Activated CD8-positive, alpha-beta memory T cell treated with anti-CD3 and anti-CD28 coated beads, Interleukin-2, amount 50 U/mL, for 4 hours (primary cell): ENCODE measurements at places on chromosomes 3 and 15.

DNA sequence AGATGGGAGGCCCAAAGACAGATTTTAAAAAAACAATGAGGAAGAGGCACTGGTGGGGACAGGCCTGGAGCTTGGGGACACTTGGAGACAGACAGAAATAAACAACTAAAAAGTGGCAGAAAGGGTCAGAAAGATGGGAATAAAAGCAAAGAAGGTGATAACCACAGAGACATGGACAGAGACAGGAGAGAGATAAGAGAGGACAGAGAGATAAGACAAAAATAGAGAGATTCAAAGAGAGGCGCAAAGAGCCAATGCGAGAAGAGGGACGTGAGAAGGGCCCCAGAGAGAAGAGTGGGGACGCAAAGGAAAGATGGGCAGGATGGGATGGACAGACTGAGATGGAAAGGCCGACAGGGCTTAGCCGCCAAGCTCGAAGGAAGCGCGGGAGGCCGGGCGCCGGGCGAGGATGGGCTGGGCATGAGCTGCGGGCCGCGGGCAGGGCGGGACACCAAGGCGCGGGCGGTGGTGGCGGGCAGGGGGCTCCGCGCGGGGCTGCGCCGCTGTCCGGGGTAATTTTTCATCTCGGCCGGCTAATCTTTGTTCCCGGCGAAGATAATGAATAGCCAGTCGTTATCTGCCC, 3.1 kb upstream of the GATA2 start:
- no peak for DNase-seq

- DNase-seq: no peak
Observed at GRCh38 chr3:43177085-43177484, 71.2 kb upstream of the POMGNT2 start.

DNA sequence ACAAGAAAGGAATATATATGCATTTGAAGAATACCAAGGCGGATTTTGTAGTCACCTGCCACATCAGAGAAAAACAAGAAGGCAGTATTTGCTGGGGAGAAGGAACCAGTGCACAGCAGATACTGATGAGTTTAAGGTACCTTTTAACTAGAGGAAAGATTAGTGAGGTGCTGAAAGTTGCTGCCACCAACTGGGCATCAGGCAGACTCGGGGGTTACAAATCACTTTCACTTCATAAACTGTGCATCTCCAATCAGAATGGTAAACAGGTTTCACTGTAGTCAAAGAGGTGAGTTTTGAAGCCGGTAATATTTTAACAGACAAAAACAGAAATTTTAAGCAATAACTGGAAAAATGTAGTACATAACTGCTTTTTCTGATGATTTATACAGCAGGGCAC, 4.1 kb downstream of the FBN1 start:
- no peak for DNase-seq

GRCh38 chr15:63899193-63899592, 65.4 kb upstream of the HERC1 start:
- DNase-seq: no peak

- no peak for DNase-seq
Observed at GRCh38 chr15:99228120-99228770, 21.1 kb downstream of the TTC23 start.

DNA sequence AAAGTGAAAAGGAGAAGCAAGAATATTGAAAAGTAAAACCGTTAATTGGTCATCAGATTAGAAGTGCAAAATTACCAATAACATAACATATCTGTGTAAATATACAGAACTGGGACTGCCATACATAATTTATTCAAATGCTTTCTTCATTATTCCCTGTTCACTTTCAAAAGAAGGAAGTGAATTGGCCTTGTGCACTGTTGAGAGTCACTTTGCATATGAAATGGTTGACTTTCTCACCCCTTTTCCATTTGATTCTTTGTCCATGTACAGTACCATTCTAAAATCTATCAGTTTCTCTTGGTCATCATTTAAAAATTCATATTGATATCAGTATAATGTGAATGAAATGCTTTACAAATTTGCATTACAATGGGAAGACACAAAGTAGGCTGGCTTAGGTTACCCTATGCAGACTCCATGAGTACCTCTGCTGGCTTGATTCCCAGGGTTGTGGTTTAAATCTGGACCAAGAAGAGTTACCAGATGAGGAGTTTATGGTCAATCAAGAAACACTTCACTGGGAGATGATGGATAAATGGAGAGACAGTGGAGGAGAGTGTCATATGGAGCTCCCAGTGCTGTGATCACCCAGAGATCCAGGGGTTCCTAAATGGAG, 210.9 kb upstream of the TOPAZ1 start:
- DNase-seq: no peak

DNA sequence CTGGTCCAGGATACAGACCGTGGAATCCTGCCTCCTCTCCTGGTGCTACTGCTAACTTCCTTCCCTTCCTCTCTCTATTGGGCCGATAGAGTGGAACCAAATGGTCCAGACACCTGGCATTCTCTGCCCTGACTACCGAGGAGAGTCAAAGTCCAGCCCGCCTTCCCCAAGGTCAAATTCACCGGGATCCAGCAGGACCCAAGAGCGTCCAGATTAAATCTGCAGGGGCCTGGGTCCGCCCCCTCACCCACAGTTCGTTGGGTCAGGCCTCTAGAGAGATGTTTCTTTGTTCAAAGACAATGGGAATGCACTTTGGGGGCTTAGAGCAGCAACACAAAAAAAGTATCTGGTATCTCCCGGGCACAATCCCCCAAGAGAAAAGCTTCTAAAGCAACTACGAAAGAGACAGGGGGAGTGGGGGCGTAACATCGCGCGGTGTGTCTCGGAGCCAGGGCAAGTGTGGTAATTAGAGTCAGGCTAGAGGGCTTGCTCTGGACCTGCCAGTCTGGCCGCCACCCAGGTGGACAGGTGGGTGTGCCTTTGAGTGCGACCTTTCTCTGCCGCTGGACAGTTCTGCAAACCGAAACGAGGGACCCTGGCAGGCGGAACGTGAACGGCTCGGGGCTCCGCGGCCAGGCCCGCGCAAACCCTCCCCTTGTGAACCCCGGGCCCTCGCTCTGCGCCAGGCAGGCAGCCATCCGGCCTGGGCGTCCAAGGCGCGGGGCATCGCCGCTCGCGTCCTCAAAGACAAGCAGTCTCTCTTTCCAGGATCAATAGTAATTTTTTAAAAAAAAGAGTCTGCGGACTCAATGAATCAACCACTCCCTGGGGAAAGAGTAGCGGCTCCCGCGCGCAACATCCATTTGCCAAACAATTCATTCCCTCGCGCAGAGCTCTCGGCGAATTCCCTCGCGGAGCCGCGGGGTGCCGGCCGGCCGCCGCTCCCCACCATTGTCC, 806 bp downstream of the KLHL25 start:
- DNase-seq: peak; percentile 35

GRCh38 chr3:134998855-134999254, 203.8 kb downstream of the EPHB1 start:
- DNase-seq: no peak

DNA sequence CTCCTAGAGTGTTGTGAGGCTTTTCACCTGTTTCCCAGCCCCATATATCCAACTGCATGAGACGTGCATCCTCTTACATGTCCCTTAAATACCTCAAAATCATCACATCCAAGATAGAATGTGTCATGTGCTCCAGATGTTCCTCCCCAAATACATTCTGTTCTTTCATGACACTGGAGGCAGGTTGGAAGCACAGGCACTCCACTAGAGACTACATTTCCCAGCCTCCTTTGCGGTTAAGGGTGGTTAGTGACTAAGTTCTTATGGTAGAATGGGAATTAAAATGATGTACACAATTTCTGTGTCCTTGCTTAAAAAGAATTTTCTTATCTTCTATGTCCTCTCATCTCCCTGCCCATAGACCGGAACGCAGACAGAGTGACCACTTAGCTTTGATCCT, 34.3 kb downstream of the TMEM40 start:
- no peak for DNase-seq

DNA sequence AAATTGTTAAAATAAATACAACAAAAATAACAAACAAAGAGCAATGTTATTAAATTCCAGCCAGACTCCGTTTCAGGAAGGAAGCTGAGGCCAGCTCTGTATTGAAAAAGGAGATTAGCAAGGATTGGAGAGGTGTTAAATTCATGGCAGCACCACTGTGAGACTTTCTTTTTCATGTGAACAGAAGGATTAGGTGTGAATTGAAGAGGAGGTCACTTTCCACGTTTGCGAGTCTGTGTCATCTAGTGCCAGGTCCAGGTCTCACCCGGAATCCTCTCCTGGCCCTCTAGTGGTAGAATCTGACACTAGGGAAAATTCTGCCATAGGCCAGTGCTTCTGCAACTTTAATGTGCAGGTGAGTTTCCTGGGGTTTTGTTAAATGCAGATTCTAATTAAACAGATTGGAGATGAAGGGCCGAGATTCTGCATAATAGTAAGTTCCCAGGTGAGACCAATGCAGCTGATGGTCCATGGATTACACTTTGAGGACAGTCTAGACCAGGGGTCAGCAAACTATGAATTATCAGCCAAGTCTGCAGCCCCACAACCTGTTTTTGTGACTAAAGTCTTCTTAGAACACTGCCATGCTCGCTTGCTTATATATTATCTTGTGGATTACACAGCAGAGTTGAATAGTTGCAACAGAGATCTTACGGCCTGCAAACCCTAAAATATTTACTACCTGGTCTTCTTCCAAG, 9.2 kb upstream of the SLC6A1 start:
- DNase-seq: no peak

- DNase-seq: no peak
Observed at GRCh38 chr3:69768438-69768837, 29.2 kb downstream of the MITF start.

GRCh38 chr15:66588971-66589370, 23.2 kb upstream of the LCTL start:
- no peak for DNase-seq

DNA sequence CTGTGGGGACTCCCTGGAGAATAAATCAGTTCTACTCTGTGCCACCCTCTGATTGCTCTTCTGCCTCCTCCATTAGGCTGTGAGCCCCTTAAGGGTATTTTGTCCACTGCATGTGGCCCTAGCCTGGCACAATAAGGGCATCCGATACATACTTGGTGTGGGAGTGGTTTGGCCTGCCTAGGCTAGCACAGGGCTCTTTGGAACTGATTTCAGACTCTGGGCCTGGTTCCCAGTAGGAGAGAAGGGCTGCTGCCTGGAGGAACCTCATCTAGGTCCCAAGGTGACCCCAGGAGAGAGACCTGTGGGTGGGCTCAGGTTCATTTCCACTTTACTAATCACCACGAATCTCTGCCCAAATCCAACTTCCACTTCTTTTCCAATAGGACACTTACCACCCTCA, 5.3 kb upstream of the CTDSPL start:
- DNase-seq: no peak

- no peak for DNase-seq
Observed at GRCh38 chr15:57731530-57732103, 25.1 kb downstream of the POLR2M start.

GRCh38 chr15:88242586-88243555, 13.7 kb downstream of the NTRK3 start:
- no peak for DNase-seq

DNA sequence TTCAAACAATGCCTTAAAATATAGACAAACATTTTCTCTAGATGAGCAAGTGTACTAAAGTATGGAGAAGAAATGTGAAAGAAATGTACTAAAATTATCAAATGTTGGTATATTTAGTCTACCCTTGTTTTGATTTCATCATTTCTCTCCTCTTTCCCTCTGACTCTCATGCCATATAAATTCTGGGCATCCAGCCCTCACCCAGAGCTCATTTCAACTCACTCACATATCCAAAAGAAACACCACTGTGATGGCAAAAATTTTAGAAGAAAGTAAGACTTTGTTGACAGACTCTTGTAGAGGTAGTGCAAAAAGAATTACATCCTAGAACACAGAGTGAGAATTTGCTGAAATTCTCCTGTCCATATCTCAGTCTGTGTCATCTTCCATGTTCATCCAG, 377.8 kb upstream of the SUCLG2 start:
- no peak for DNase-seq

GRCh38 chr3:161550491-161551195, 54.0 kb downstream of the OTOL1 start:
- DNase-seq: no peak

DNA sequence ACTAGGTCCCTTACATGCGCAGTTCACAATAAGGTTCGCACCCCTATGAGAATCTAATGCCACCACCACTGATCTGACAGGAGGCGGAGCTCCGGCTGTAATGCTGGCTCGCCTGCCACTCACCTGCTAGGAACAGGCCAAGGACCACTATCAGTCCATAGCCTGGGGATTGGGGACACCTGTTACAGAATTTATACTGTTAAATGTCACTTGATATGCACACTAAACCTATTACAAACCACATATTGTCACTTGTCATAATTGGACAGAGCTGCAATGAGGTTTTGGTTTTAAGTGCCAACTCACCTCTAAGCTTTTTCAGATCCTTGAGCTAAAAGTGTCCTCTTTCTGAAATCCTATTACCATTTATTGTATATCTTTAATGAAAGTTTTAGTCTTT, 507.9 kb upstream of the TPRG1 start:
- no peak for DNase-seq

DNA sequence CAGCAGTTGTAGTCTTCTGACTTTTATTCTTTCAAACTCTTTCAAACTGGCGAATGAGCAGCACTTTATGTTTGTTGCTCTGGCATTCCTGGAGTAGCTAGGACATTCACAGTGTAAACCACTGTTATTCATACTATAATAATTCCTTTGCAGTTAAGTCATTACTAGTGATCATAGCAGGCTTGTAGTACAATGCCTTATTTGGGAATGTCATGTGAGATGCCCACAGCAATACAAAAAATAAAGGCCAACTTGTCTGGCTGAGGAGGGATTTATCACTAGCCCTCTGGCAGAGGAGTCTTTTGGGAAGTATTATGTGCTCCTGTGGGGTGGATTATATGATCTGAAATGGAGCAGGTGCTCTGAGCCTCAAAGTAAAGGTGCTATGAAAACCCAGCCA, 197.2 kb downstream of the VGLL3 start:
- no peak for DNase-seq

DNA sequence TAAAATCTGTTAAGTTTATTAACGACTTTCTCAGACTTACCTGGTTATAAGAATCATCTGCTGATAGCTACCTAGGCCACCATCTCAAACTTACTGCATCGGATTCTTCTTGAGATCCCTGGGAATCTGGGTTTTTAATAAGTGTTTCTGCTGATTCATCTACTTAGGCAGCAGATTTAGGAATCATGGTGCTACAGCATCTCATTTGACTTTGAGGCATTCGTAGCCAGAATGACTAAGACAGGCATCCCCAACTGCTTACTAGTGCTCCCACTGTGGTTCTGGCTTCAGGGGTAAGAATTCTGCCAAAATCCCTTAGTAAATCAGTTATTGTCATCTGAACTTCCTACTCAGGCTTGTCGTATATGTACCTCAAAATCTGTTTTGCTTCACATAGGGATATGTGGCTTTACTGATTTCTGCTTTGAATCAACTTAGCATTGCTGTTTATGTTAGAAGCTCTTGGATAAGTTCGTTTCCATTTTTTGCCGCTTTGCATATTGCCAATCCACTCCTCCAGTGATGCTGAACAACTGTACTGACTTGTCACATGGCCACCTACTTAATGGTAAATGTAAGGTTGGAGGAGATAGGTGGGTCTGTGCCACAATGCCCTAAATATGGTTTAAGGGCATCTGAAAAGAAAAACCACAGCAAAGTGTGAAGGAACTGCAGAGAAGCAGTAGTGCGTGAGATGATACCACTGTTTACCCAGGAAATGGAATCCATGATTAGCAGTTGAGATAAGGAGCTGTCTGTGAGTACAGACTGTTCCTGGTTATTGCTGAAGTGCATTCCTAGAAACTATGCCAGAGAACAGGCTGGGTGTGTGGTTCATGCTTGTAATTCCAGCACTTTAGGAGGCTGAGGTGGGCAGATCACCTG, 60.3 kb downstream of the MAP6D1 start:
- DNase-seq: no peak
